T-helper 9 cell (primary cell): ENCODE measurements at places on chromosomes 1 and 21.

- DNase-seq = no peak
Observed at GRCh38 chr1:169931795-169932231, 38.1 kb upstream of the SCYL3 start.

- DNase-seq = no peak
Observed at GRCh38 chr1:167166690-167167075, 54.0 kb upstream of the POU2F1 start.

GRCh38 chr1:13818926-13819325 lies 118.9 kb downstream of the PRDM2 start:
- DNase-seq = no peak

DNA sequence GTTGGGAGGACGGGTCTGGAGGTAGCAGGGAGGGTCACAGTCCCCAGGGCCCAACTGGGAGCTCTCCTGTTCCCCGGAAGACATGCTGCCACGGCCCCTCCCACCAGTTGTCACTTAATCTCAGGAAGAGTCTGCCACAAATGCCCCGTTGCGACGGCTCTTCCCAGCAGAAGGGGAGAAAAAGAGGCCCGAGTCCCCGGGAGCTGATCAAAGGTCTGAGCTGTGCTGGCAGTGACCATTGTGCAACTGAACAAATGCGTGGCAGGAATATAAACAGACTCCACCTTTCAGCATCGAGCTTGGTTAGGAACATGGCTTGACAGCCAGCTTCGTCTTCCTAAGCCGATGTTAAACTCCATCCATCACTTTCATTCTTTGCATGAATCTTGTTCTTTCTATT lies 27.8 kb upstream of the ZBTB21 start:
- DNase-seq = no peak

DNA sequence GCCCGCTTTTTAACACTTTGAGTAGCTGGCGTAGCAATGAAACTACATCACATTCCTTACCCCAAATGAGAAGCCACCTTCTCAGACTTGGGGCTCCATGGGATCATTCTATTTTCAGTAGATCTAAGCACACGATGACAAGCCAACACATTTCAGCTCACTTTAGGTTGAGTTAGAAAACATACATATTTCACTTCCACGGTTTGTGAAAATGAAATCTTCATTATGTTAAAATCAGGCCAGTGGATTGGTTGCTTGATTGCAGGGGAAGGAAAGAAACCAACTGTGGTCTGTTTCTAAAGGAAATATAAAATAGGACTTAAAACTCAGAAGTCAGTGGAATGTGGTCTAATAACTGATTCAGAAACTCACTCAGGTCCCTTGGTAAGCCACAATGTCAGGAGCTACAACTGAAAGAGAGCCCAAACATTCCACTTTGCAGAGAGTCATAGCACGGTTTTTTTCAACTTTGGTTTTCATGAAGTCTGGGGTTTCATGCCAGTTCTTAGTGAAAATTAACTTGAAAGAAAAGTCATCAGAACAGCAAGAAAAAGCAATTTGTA lies 82.3 kb upstream of the TIAM1 start:
- no peak for DNase-seq

DNA sequence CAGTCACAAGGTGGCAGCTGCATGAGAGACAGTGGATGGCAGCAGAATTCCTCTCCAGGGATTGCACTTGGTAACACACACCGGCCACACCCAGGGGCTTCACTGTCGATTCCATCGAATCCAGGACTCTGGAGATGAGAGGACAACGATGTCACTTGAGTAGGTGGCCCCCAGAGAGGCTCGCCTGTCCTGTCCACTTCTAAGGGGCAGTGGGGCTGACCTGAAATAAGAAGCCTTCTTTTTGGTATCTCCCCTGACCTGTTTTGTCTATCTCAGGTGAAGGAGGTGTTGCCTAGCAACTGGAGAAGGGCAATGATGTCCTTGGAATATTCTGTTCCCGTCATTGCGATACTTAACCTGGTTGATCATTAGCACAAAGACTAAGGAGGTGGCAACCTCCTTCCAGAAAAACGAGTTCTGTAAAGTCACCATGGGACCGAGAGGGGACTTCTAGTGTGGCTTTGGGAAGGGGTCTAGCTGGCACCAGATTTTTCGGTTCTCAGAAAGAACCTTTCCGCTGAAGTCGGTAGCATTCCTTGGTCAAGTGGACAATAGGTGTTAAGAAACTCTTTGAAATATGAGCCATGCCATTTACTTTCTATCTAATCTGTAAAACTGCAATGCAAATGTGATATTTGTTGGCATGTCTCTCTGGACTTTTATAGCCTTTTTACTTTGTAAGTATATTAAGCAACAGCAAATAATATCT lies 85.2 kb upstream of the TMPRSS2 start:
- no peak for DNase-seq

DNA sequence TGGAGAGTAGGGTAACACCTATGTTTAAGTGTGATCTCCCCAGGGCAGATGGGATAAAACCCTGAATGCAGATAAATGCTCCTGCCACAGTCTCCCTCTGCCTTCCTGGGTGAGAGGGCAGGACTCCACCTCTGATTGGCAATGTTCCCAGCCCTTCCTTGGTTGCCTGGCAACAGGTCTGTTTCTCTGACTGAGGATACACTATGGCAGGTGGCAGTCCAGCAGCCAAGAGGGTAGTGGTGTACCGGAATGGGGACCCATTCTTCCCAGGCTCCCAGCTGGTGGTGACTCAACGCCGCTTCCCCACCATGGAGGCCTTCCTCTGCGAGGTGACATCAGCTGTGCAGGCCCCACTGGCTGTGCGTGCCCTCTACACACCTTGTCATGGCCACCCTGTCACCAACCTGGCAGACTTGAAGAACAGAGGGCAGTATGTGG lies at the start of gene DCDC2B:
Gene DCDC2B (plus strand): TSS at position 199 of the 438 bp plus-strand sequence. CDS start 5 bp downstream, at position 204.
- no peak for DNase-seq

DNA sequence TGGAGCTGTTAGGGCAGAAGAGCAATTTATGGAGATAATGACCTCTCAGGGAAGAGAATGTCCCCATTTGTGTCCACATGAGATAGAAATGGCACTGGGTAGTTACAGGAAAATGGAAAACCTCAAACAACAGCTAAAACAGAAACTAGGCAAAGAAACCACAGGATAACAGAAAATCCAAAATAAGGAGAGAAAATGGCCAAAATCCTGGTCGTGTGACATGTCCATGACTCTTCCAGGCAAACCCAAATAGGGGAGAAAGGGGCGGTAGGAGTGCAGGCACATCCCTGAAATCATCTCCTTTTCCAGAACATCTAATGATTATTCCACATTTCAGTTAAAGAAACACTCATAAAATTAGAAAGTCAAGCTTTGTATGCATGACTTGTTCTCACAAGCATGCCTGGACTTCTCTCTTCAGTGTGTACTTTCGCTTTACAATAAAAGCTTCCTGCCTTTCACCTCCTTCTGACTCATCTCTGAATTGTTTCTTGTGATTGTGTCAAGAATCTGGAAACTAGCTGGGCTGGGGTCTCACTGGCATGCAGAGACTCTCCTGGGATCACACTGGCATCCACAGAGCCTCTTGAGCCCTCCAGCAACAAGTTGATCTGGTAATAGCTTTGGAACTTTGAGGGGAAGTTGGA lies 171.4 kb upstream of the ZP4 start:
- DNase-seq = no peak

DNA sequence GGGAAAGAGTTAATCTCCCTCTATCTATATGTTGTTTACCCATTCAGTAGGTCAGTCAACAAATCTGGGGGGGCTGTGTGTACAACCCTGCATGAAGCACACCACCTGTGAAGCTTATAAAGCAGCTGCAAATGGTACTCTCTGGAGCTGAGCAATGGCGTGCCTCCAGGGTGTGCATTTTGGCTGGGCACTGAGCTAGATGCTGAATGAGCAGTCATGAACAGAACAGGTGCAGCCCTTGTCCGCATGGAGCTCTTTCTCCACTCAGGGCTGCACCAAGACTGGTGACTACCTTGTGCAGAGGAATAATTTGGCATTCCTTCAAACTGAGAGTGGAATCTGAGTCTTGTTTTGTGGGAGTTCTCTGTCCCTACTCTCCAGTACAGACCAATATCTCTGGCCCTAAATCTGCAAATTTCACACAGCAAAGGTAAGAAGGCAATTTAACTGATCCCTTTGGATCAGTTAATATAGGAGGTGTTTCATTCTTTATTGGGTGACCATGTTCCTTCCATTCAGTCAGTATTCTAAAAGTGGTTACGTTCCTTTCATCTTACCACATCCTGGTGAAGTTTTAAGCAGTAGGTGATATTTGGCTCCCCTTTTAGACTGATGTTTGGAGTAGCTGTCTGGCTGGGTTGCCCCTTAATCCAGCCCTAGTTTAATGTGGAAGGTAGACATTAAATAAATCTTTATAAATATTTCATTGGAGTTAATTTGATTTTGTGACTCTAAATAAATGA lies 76.0 kb downstream of the GPR88 start:
- no peak for DNase-seq

DNA sequence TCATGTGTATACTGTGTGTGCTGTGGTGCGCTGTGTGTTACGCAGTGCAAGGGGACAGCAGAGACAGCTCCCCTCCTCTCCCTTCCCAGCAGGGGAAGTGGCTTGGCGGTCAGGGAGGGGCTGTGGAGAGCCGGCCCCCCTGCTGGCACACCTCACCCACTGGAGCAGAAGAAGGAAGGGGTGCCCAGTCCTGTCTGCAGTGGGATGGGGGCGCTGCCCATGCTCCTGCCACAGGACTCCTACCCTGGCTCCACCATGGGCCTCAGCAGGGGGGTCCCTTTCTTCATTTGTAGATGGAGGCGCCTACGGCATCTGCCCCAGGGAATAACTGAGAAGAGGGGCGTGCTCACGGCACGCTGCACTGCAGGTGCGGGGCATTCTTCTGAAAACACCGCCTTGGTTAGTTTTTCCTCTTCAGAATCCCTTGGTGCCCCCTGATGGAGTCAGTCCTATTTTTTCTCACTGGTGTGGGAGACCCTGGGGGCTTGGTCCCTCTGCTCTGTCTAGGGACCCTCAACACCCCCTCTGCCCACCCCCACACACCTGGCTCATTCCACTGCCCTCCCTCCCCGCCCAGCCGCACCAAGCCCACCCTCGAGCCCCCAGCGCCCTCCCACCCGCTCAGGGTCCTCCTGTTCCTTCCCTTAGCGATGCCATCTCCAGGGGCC lies 13.8 kb upstream of the LDLRAP1 start:
- no peak for DNase-seq
